ENCODE measurements at places on chromosomes 1 and 21.
A peak's percentile ranks its signal among the peaks of the same experiment; 100 is the strongest.

GRCh38 chr21:32414579-32415358, 2.3 kb downstream of the EVA1C start:
- DNase-seq, result peak; percentile 66

- DNase-seq, result no peak
These were observed 416.0 kb downstream of the PCP4 start for GRCh38 chr21:40282912-40283886.

- DNase-seq, result no peak
These were observed 107.7 kb upstream of the USP24 start for GRCh38 chr1:55322842-55323241.

GRCh38 chr1:41975850-41976569, 57.3 kb upstream of the HIVEP3 start:
- DNase-seq, result no peak

DNA sequence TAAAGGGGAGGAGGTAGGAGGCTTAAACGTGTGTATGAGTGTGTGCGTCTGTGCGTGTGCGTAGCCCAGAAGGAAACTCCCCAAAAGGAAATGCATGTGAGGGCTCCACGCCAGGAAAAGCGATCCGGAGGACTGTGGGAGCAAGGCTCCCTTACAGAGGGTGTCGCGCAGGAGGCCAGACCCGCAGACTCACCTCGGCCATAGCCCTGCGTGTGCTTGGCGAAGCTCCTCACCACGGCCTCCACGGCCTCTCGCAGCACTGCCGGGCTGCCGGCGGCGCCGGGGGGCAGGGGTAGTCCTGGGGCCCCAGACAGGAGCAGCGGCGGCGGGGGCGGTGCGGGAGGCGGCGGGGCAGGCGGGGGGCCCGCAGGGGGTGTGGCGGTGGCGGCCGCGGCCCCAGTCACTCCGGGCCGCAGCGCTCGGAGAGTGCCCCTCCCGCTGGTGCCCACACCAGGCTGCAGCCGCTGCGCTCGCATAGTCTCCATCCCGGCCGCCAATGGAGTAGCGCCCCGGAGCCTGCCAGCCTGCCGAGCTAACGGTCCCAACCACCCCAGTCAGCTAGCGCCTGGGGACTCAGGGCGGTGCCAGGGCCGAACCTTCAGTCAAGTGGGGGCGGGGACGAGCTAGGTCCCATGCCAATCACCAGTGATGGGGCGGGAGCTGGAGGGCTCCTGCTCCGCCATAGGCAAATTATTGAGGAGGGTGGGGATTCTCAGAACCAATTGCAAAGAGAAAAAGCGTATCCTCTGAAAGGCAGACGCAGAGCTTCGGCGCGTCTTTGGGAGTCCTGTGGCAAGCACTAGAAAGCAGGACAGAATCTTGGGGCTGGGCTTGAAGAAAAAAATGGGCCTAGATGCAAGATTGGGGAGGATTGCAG, at the start of gene LIX1L:
Gene LIX1L (minus strand): TSS at position 575 of the 877 bp plus-strand sequence. CDS start 90 bp downstream, at position 485.
- peak; percentile 98 for DNase-seq

DNA sequence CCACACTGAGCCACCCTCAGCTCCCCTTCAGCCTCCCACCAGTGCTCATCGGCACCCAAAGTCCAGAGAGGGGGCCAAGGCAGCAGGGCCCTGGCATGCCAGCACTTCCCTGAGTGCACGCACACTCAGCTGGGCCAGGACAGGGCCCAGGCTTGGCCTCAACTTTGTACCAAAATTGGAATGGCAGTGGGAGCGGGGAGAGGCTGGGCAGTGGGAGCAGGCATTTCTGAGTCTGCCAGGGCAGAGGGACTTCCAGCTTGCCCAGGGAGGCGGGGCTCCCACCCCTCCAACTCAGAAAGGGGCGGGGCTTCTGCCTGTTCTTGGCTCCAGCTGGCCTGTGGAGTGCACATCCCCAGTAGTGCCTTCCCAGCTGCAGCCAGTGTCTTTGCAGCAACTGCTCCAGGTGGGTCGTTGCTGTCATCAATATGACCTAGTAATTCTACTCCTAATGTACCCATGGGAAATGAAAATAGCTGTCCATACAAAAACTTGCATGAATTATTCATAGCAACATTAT, 10.3 kb upstream of the SNX7 start:
- no peak for DNase-seq

GRCh38 chr1:112511897-112512296, 3.1 kb downstream of the WNT2B start:
- no peak for DNase-seq

DNA sequence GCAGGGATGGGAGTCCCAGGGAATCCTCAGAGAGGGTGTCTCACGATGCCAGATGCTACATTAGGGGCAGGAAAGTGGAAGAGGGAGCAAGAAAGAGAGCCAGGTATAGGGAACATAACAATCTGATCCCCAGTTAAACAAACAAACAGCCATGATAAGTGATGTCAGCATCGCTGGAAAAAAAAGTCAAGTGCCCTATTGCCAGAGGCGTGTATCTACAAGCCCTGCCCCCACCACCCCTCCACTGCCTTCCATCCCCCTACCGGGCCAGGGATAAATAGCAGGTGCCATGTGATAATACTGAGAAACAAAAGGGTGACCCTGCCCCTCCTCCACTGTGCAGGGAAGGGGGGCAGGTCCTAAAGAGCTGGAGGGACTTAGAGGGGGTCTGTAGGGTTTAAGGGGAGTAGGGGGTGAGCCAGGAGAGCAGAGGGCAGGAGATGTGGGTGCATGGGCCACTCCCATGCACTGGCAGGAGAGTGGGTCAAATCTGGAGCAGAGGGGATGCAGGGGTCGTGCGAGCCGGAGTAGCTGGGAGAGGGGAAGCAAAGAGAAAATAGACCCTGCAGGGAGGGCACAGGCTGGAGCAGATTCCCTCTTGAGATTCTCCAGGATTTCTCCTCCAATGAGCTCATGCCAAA, 3.4 kb downstream of the SLC26A9 start:
- DNase-seq, result no peak

- DNase-seq, result no peak
These were observed 208.1 kb downstream of the PRDM2 start for GRCh38 chr1:13908128-13908527.

DNA sequence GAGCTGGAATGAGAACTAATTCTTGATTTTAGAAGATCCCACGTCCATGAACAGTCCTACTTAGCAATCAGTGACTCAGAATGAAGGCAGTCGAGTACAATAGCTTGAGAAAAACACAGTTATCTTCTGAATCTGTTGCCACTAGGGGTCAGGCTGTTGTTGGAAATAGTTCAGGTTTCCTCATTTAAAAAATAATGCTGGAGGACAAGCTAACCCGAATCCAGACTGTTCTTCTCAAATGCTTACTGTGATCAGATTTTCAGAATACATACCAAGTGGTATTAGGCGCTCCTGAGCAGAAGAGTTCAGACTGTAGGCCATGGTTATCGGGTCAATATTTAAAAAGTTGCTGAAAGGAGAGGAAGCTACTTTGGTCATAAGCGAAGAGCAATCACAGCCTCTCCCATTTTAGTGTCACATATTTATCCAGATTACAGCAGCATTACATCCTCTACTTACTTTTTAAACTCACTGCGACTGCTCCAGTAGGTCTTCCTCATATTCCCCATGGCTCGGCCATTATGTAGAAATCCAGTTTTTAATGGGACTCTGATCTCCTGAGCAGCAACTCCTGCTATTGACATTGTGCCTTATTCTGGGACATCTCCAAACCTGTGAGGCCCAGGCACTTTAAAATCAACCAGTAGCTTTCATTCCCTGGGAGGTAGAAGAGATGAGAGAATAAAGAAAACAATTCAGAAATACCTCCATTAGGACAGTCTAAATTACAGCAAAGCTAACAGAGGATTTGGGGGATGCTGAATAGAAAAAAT, 10.9 kb downstream of the ERRFI1 start:
- peak; percentile 73 for DNase-seq

- no peak for DNase-seq
These were observed 98.6 kb downstream of the NAV1 start for GRCh38 chr1:201637282-201638079.

GRCh38 chr1:227219715-227220292, 98.5 kb downstream of the CDC42BPA start:
- DNase-seq, result no peak

- no peak for DNase-seq
These were observed 4.0 kb upstream of the IFI16 start for GRCh38 chr1:159005676-159006075.

DNA sequence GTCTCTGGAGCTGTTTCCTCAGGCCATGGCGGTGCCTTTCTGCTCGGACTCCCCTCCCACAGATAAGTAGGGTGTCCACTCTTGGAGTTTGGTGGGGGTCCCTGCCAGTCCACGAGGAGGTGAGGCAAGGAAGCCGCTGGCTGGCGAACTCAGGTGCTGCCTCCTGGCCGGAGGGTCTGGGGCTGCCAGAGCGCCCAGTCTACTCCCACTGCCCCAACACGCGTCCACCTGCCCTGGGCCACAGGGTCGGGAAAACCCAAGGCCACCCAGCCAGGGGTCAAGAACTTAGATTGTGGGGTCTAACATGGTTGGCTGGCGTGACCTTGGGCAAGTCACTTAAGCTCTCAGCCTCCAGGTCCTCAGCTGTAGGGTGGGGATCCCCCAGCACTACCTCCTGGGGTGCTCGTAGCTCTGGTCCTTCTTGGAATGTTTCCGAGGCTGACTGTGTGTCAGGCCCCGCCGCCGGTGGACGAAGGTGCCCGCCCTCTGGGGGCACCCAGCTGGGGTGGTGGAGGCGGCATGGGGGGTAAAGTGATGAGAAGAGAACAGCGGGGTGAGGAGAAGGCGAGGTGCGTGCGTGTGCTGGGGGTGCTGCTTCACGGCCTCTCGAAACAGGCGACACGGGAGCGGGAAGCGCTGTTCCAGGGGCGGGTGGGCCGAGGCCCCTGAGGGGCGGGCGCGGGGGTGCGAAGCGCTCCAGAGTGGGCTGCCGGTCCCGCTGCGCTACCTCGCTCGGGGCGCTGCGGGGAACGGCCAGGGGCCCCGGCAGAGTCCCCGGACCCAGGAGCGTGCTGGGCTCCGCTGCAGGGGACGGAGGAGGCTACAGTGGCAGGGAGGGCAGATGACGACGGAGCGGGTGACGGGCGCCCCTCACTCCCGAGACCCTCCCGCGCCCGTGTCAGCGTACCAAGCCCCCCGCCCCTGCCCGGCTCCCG, 1.2 kb downstream of the SH2D5 start:
- DNase-seq, result no peak

GRCh38 chr1:4428711-4429110, 225.7 kb upstream of the AJAP1 start:
- DNase-seq, result no peak

DNA sequence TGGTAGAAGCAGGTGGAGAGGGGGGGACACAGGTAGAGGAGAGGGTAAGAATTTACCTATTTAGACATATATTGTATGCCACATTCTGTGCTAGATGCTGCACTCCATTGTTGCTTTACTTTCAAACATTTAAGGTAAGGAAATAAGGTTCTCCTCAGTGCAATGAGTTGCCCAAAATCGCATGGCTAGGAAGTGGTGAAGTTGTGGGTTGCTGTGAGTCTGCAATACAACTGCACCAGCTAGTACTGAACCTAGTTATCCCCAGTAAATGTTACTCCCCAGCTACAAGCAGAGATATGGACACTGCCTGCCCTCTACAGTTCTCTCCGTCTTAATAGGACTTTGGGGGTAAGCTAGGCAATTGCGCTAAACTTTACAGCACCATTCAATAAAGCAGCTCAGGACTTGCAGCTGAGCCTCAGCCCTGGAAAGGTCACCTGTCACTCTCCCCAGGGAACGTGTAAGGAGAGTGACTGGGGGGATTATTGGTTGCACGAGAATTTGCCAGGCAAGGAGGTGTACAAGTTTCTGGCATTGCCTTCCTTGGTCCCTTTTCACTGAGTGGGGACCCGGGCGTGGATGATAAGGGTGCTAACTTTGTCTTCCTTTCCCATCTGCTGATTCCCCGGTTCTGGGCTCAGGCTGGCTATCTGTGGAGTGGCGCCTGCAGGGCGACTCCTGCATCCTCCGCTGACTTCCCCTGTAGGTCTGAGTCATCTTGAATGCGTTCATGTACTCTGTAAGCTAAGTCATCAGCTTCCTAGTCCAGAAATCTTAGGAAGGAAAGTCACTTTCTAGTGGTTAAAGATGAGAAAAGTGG, 71.3 kb upstream of the CNTN2 start:
- DNase-seq, result no peak

GRCh38 chr1:99005537-99005942, 879 bp upstream of the PLPPR5 start:
- DNase-seq, result no peak

GRCh38 chr1:152481869-152482664, 28.5 kb upstream of the LCE5A start:
- DNase-seq, result no peak

GRCh38 chr1:34425785-34426184, 249.1 kb downstream of the C1orf94 start:
- DNase-seq, result no peak

DNA sequence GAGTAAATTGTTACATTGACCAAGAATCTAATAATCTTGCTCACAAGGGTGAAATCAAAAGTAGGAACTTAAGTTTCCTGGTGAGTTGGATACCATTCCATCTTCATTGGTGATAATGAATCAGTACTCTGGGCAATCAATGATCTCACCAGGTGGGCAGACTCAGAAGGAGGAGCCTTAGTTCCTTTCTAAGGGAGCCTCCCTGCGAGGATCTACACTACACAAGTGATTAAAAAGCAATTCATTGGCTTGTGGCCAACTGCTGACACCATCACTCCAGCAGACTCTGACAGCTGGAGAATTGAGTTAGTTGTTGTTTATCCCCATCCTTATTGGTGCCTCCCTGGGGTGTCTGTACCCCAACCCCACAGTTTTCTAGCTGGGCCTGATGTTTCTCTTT, 84.1 kb upstream of the VANGL1 start:
- no peak for DNase-seq

DNA sequence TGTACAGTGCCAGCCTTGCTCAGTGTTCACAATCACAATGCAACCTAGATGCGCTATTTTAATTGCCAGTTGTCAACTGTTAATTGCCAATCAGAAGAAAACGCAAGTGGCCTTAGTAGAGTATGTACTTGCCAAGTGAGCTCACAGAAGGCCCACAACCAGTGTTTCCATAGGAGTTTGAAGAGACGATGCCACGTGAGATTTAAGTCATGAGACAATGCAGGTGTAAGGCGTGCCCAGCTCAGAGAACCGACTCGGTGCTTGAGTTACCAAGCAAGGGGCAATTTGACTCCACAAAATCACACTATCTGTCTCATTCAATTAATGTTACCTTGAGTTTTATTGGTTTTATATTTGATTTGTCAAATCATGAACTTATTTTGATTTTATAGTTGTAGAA, 65.6 kb downstream of the TEX35 start:
- DNase-seq, result no peak

GRCh38 chr1:81305997-81306452, 494.7 kb upstream of the ADGRL2 start:
- peak; percentile 17 for DNase-seq

- no peak for DNase-seq
These were observed 41.5 kb upstream of the DIPK1A start for GRCh38 chr1:93002781-93003180.

GRCh38 chr1:64107118-64107519, 96.3 kb upstream of the UBE2U start:
- no peak for DNase-seq

- DNase-seq, result no peak
These were observed 834.1 kb upstream of the PRMT6 start for GRCh38 chr1:106222403-106222802.

DNA sequence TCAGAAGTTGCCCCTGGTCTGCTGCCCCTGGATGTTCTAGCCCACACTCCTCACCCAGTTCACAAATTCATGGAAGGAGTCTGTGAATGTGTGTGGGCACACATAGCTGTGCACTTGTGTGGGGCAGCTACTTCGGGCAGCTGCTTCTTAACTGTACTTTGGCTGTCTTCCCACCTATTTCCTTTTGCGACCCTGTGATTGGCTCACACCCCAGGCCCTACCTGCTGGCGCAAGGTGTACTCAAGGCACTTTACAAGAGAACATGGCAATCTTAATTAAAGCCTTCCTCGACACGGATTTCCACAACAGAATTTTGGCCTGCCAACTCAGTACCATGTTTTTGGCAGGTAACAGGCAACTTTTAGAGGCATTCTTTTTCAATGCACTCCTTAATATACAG, 86.5 kb upstream of the CTTNBP2NL start:
- DNase-seq, result no peak
